Eye (tissue), 1 donor: ENCODE measurements at places on chromosomes 3 and 15.

- DNase-seq, result no peak
These were observed 927.8 kb upstream of the EPHA6 start for GRCh38 chr3:95886616-95887015.

GRCh38 chr15:80779658-80780415 is 667 bp downstream of the CEMIP start:
- DNase-seq, result peak; percentile 46

DNA sequence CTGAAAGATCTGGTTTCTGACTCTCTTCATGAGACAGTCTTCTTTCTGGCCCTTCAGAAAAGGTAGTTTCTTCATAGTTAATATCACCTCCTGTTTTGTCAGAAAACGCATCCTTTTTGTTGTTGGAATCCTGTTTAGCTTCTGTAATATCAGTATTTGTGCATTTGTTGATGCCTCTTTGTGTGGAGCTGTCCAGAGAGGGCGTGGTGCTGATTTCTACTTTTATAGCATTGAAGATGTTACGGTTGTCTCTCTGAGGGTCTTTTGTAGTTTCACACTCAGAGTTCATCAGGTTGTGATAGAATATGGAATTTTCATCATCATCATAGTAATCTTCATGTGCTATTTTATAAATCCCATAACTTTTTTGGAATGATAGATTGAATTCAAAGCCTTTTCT is 8.9 kb downstream of the GPR149 start:
- DNase-seq, result peak; percentile 71

DNA sequence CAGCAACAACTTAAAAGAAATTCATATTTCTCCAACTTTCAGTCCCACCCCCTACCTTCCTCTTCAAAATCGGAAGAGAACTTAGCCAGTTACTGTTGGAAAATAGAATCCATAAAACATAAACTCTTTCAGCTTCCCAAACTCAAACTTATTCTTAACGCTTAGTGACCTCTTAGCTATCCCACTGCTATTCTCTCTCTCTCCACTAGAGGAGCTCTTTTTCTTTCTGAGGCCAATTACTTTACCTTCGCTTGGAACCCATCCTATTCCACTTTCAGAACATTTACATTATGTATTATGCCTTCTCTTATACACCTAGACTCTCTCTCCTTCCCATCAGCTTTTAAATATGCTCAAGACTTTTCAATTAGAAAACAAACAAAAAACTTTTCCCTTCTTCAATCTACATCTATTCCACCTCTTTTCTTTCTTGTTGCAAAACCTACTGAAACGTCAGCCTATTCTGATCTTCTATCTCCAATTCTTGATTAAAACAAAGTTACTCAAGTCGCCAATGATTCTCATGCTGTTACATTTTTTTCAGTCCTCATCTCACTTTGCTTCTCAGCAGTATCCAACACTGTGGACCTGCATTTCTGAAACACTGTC is 13.4 kb upstream of the GHSR start:
- peak; percentile 34 for DNase-seq

DNA sequence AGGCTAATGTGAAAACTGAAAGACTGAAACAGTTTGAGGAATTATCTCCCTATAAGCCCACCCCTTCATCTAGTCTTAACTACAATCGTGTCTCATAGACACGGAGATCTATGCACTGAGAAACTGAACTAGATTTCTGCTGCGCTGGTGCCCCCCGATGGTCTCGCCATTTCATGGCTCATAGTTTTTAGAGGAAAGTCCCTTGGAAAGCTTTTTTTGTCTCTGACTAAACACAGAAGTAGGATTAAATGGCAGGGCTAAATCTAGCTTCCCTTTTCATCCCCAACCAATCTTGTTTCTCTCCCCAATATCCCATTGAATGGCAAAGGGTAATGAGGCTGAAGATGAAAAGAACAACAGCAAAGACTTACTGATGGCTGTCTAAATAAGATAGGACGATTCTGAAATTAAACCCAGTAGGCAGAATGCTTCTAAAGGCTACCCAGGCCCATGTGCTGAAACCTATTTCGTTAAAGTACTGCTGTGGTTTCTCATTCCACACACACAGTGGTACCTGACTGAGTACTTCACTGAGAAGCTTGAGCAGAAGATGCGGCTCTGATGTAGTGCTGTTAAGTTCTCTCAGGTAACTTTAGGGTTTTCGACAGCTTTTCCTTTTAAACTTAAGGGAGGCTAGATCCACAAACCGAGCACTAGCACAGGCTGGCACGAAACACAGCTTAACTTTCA is 142.7 kb downstream of the GADL1 start:
- DNase-seq, result peak; percentile 58

DNA sequence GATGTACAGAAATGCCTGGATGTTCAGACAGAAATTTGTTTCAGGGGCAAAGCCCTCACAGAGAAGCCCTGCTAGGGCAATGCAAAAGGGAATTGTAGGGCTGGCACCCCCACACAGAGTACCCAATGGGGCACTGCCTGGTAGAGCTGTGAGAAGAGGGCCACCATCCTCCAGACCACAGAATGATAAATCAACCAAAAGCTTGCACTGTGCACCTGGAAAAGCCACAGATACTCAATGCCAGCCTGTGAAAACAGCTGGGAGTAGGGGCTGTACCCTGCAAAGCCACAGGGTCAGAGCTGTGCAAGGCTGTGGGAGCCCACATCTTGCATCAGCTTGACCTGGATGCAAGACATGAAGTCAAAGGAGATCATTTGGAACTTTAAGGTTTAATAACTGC is 477.9 kb upstream of the NECTIN3 start:
- DNase-seq, result no peak

DNA sequence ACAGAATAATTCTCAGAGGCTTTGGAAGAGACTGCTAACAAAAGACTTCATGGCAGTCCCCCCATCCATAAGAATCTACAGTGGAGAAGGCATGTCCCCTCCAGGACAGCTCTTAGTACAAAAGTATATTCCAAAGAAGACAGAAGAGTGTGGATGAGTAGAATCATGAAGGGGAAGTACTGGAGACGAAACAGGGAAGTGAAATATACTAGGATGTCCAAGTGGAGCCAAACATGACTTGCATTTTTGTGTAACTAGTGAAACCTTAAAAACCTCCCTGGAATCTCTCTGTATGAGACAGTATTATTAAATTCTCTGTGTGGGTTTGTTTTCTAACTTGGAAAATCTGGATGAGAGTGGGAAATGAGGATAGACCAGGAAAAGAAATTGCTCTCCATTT is 312.4 kb downstream of the RSL24D1 start:
- DNase-seq, result no peak

DNA sequence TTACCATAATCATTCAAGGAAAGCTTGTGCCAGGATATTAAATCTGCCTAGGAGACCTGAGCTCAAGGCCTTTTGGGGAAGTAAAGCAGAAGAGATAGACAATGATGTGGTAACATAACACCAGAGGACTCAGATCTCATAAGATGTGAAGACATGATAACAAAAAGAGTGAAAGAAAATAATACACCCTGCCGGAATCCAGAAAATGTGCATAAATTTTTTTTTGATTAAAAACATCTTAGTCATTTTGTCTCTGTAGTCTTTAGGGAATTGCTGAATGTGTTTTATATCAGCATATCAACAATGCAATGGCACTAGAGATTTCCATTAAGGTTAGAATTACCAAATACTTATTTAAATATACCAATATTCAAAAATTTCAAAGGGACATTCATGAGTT is 326.8 kb upstream of the ROBO1 start:
- no peak for DNase-seq

GRCh38 chr15:97759363-97759762 is 201.1 kb upstream of the ARRDC4 start:
- no peak for DNase-seq

- DNase-seq, result no peak
These were observed 55.9 kb downstream of the CLDN1 start for GRCh38 chr3:190266265-190266912.

DNA sequence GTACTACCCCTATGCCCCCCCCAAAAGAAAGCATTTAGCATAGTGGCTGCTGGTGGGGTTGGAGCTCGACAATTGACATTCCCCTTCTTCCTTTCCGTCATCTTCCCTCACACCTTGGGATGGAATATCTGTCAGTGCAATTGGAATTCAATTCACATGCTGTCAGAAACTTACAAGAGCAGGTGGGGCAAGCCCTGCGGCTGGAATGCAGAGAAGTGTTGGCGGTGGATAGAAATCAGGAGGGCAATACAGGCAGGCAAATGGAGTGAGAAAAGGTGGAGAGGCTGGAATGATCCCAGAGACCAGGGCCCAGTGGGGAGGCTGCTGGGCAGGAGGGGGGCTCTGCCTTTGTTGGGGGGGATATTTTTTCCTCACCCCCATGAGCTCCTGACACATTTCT is 44.1 kb downstream of the FAM3D start:
- peak; percentile 40 for DNase-seq

- DNase-seq, result no peak
These were observed 20.4 kb downstream of the SEC61A1 start for GRCh38 chr3:128072454-128073184.

- DNase-seq, result no peak
These were observed 83.8 kb downstream of the PTPRG start for GRCh38 chr3:61645148-61645547.

DNA sequence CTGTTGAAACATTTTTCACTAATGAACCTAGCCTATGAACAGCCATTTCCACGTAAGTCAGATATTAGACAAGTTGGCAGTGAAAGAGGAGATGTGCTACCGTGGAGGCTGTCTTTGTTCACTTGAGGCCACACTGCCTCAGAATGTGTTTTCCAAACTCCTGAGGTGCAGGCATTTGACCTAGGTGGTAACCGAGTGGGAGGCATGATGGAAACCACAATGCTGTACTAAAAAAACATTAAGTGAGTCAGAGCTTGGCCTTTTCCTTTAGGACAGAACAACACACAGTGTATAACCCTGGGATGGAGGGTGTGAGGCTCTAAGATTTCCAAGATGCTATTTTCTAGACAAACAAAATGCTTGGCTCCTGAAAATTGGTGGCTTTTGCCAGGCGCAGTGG is 406.3 kb downstream of the SOX2 start:
- no peak for DNase-seq

DNA sequence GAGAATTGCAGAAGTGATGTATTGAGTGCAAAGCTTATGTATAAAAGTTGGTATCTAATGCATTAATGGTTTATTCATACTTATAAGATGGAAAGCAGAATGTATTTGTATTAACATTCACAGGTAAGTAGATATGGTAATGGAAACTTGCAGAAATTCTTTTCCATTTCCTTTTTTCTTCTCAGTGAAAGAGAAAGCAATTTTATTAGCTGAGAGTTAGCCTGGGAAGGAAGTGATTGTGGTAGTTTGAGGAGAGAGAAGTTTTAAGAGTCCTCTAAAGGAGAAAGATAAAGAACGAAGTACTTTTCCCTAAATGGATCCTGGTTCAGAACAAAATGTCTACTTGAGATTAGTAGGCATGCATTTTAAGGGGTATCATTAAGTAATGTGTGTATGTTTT is 60.1 kb upstream of the OSTN start:
- DNase-seq, result no peak

DNA sequence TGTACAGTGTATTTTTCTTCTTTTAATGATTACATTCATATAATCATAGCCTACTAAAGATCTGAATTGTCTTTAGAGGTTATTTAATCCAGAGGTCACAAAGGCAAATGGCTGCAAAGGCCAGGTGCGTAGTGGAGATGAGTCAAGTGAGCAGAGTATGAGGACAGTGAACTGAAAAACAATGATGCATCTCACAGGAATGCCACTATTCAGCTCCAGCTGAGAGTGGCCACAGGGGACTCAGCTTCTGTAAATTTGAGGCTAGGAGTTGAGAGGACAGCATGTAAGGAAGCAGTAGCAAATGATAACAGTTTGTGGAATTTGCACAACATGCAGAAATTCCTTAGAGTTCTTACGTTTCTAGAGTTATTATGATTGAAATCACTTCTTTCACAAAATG is 50.4 kb downstream of the COL6A5 start:
- DNase-seq, result peak; percentile 5

GRCh38 chr15:36784717-36785116 is 205.3 kb downstream of the CDIN1 start:
- DNase-seq, result no peak

GRCh38 chr15:51224428-51224827 is 114.0 kb downstream of the CYP19A1 start:
- no peak for DNase-seq

- DNase-seq, result no peak
These were observed 71.9 kb upstream of the CHRNB4 start for GRCh38 chr15:78712797-78713515.

GRCh38 chr3:38623539-38623938 is 25.9 kb downstream of the SCN5A start:
- DNase-seq, result no peak

- no peak for DNase-seq
These were observed 112.5 kb downstream of the ADAMTS9 start for GRCh38 chr3:64575211-64575844.

- DNase-seq, result no peak
These were observed 44.5 kb downstream of the OSBPL10 start for GRCh38 chr3:31936420-31937060.

DNA sequence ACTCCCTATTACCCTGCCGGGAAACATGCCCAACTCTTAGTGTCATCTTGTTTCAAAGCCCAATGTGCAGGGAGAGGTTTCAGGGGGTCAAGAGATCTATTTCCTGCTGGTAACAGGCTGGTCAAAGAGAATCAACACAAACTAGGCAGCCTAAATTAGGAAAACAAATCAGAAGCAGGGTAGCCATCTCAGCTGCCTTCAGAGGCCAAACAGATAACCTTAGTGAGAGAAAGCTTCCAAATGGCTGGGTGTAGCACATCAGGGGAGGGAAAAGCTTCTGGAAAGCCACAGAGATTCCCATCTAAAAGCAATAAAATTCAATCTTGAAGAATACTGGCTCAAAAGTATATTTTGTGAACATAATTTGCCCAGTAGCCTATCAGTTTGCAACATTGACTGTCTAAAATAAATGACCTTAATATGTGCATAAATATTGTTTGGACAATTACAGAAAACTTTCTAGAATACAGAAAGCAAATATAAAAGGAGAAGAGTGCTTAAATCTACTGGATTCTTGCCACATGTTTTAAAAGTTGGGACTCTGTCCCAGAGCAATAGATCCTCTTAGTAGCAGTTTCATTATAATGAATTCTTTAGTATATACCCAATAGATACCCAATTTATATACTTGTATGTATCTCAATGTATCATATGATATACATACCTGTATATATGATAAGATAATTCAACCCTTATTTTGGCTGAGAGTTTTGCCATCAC is 371.9 kb upstream of the RARB start:
- no peak for DNase-seq

DNA sequence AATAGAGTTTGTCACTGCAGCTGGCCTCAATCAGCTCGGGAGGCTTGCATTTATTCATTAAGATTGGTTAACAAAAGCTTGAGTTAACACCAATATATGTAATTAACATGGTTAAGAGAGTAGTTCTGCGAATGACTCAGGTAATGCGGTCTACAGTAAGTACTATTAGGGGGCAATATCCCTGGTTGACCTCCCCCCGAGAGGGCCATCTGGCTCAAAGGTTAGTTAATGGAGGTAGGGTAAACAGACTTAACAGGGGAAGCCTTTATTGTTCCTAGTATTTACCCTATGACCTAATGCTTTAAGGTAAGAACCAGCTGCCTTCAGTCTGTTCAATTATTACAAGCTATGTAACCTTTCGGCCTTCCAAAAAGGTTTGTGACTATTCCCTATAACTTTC is 403.3 kb upstream of the SGO1 start:
- DNase-seq, result no peak

- peak; percentile 22 for DNase-seq
These were observed 18.7 kb downstream of the MGLL start for GRCh38 chr3:127803619-127804018.

GRCh38 chr3:57820479-57820878 is 64.4 kb downstream of the SLMAP start:
- no peak for DNase-seq
